ENCODE measurements at places on chromosomes 1 and 21. TPM values are rescaled to one million over a fixed set of nuclear protein-coding genes. Genes with fewer than 3 reads are reported as not detected.

- DNase-seq = no peak
Observed at GRCh38 chr1:194067772-194068171, 881.4 kb upstream of the B3GALT2 start.

Gene KRTAP7-1
- not detected for total RNA-seq

DNA sequence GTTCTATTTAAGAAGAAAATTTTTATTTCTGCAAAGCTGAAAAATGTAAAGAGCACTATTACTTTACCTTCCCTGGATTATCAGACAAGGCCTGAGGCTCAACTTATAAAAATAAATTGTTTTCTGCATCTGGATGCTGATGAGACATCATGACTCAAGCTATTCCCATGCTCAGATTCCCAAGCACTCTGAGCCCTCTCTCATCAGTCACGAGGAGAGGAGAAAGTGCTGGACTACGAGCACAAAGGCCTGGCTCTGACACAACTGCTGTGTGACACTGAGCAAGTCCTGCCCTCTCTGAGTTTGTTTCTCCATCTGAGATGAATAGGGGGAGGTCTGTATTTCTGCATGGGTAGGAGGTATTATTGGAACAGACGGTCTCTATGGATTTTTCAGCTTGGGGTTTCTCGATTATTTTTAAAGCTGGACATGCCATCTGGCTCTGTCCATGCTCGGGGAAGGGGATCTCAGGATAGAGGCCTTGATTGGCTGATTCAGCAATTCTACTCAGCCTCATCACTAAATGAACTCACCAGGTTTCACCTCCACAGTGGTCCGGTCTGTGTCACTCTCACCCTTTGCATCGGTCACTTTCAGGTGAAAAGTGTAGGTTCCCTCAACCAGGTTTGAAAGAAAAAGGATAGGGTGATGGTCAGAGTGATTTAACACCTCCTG lies 107.7 kb downstream of the KIAA0319L start:
- no peak for DNase-seq

- DNase-seq = no peak
Observed at GRCh38 chr1:36411674-36412648, 14.3 kb upstream of the LSM10 start.

DNA sequence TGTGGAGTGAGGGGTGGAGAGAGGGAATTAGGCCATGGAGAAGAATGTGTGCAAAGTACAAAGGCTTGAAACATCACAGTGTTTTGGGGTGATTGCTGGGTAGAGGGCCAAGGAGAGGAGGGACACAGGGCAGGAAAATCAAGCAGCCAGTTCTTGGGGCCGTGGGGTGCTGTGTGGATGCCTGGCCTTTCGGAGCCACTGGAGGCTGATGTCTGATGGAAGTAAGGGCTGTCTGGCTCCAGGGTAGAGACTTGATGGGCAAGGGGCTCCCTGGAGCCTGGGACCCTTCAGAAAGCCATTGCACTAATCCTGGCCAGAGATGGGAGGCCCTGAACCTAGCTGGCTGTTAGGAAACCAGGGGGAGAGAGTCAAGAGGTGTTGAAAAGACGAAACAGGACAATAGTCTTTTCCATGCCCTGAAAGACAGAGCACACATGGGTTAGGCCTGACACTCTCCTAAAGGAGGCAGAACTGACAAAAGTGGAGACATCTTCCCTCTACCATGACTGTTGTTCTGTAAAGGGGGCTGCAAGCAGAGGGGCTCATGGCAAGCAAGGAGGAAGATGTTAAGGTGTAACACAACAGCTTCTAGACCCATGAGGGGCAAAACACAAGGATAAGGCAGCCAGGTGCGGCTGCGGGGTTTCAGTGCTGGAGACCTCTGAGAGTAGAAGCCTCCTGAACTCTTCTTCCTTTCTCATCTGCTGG lies 21.0 kb downstream of the ATF3 start:
- no peak for DNase-seq

DNA sequence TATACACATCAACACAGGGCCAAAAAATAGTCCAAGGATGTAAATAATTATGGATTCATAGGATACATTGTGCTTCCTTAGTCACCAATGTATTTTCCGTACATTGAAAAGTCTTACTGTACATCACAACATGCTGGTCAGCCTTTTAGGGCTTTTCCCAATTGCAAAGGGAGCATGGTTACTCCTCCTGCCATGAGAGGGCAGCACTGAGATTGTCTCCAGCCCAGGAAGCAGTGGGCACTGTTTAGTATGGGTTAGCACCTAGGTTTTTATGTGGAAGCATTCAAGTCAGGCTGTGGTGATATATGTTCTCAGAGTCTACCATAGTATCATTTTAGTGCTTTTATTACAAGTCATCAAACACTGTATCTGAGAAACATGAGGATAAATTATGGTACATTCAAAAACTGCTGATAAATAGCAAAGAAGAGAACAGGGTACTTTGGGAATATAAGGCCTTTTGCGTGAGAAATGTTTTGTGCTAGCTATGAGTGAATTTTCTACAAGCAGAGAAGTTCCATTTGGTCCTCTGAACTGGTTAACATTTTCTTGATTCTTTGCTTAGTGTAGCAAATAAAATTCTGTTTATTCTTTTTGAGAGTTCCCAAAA lies 34.0 kb downstream of the ST6GALNAC5 start:
- DNase-seq = no peak

GRCh38 chr1:107357376-107357775 lies 216.5 kb downstream of the NTNG1 start:
- DNase-seq = no peak

- no peak for DNase-seq
Observed at GRCh38 chr1:156075775-156076204, 6.5 kb downstream of the MEX3A start.

DNA sequence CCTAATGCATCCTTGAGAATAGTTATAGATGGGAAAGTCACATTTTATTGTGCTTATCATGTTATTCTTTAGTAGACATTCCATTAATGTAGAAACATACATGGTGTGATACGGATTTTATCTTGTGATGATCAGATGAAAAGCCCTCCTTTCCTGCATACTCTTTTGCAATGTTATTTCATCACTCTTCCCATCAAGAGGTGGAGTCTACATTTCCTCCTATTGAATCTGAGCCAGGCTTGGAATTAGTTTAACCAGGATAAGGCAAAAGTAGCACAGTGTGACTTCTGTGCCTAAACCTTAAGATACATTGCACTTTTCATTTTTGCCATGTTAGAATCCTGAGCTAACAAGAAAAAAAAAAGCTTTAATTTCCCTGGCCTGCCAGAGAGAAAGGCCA lies 393.7 kb upstream of the ST6GALNAC5 start:
- no peak for DNase-seq

DNA sequence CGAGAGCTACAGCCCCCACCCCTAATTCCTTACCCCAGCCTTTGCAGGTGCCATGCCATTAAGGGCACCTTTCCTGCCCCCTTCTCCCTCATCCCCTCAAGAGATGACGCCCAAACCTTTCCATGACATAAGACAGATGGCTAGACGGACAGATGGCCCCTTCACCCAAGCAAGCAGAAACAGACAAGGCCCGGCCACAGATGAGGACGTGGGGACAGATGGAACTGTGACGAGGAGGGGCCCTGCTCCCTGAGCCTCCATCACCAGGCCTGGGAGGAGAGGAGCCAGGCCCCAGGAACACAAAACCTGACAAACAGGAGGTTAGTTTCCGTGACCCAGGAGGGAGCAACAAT lies 24.7 kb upstream of the PEF1 start:
- DNase-seq = no peak

DNA sequence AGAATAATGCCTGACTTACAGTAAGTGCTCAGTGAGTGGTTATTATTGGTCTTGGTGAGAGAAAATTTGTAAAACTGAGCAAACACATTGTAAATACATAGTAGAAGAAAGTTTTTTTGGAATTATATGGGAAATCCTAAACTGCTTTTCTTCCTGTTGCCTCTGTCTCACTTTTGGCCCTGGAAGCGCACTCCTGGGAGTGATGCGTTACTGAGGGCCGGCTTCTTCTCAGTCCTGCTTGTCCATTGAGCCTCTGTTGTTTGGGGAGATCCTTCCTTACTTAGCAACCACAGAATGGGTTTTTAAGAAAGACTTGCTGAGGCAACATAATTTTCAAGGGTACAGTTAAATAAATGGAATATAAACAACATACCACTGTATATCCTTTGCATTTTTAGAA lies 166.0 kb downstream of the EDEM3 start:
- DNase-seq = no peak

GRCh38 chr21:42455754-42456440 lies 40.1 kb downstream of the RSPH1 start:
- DNase-seq = no peak

DNA sequence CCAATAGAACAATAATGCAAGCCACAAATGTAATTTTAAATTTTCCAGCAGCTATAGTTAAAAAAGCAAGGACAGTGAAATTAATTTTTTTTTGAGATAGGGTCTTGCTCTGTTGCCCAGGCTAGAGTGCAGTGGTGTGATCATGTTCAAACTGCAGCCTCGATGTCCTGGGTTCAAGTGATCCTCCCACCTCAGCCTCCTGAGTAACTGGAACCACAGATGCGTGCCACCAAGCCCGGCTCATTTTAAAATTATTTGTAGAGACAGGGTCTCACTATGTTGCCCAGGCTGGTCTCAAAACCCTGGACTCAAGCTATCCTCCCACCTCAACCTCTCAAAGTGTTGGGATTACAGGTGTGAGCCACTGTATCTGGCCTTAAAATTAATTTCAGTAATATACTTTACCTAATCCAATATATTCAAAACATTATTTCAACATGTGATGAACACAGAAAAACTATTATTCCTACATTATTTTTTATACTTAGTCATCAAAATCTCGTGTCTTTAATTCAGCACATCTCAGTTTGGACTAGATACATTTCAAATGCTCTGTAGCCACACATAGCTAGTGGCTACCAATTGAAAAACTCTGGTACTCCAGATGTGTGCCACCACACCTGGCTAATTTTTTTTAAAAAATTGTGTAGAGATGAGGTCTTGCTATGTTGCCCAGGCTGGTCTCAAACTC lies 10.8 kb upstream of the ID3 start:
- no peak for DNase-seq

DNA sequence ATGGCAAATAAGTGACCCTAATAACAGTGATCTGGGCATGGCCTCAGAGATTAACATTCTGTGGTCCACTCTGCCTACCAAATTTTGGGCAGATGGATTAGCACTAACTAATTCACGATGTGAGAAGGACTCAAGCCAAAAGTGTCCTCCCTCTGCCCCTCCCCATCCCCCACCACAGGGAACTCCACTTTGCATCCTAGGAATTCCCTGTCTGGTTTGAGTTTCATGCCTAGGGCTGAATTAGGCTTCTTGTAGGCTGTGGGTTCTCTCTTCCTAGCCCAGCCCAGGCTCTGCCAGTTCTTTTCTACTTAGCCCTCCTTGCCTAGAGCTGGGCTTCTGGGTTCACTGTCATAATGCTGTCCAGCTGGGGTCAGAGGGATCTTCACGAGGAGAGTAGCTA lies 64.1 kb downstream of the ATP2B4 start:
- no peak for DNase-seq

DNA sequence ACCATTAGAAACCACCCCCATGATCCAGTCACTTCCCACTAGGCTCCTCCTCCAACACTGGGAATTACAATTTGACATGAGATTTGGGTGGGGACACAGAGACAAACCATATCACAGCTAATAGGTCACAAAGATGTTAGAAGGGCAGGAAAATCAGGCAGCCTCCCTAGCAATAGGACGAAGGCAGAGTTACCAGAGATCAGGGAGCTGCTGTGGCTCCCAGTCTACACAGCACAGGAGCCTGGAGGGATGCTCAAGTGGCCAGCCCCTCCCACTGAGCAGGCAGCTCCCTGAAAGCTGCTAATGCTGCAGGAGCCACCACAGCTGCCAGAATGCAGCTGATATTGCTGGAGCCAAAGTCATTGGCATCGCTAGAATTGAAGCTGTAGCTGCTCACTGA lies 51.0 kb downstream of the CR1L start:
- no peak for DNase-seq

DNA sequence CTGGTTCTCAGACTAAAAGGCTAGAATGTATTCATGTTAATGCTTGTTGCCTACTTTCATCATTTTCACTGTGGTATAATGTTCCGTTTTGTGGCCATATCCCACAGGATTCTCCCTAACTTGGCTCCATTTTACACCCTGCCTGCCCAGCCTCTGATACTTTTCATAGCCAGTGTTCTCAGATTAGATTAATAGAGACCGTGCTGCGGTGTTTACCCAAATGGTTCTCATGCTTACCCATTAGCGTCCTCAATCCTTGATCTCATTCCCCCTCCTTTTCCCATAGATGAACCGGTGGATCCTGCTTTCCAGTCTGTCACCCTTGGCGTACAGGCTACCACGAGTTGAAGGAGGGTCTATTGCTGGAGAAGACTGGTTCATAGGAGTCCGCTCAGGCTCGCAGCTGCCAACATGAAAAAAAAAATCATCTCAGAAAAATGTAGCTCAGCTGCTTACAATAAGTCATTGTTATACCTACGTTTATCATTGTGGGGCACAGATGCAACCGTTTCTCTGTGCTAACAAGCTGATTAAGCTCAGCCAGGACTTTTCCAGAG lies 78.7 kb downstream of the SETD4 start:
- no peak for DNase-seq

Gene CNR2
- total RNA-seq = not detected

GRCh38 chr1:221793439-221794078 lies 51.7 kb upstream of the DUSP10 start:
- DNase-seq = no peak

Gene HLX
- 0.53 TPM for total RNA-seq

GRCh38 chr1:210257698-210258529 lies 25.3 kb downstream of the SERTAD4 start:
- DNase-seq = no peak

Gene TMEM200B
- total RNA-seq = 4.6 TPM

Gene CACNA1E
- 0.19 TPM for total RNA-seq

Gene IFI44
- total RNA-seq = 3.1 TPM

Gene AVPR1B
- not detected for total RNA-seq

Gene FCER1G
- total RNA-seq = 6.7 TPM

Gene TNFSF4
- total RNA-seq = 0.57 TPM

DNA sequence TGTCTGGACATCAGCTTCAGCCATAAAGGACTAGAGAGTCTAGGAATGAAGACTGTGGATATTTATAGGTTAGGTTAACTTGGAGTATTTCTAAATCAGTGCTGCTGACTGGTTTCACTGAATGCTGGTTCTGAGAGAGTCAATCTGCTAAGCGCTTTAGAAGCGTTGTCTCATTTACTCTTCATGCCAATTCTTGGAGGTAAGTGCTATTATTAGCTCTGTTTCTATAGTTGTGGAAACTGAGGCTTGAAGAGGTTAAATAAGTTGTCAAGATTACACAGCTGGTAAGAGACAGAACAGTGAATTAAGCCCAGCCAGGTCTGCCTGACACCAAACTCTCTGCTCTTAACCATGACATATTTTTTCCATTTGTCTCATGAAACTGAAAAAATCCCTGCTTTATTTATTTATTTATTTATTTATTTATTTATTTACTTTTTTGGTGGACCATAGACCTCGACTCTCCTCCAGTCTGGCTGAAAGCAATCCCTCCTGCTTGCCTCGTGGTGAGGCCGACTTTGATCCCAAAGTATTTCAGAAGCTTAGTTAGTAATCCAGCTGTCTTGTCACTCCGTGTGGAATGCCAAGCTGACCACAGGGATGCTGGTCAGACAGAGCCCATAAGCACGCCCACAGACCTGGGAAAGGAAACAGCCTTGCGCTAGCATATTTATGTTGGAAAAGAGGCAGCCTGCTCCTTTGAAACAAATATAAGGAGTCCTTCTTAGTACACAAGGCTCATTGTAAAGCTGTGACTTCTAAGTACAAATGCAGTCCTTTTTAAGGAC lies 16.9 kb downstream of the NTMT2 start:
- DNase-seq = no peak

GRCh38 chr1:25182629-25183028 lies 49.7 kb downstream of the SYF2 start:
- DNase-seq = no peak

Measured in esophagus squamous epithelium (tissue), 5 donors.